ENCODE measurements at places on chromosomes 2 and 18.

DNA sequence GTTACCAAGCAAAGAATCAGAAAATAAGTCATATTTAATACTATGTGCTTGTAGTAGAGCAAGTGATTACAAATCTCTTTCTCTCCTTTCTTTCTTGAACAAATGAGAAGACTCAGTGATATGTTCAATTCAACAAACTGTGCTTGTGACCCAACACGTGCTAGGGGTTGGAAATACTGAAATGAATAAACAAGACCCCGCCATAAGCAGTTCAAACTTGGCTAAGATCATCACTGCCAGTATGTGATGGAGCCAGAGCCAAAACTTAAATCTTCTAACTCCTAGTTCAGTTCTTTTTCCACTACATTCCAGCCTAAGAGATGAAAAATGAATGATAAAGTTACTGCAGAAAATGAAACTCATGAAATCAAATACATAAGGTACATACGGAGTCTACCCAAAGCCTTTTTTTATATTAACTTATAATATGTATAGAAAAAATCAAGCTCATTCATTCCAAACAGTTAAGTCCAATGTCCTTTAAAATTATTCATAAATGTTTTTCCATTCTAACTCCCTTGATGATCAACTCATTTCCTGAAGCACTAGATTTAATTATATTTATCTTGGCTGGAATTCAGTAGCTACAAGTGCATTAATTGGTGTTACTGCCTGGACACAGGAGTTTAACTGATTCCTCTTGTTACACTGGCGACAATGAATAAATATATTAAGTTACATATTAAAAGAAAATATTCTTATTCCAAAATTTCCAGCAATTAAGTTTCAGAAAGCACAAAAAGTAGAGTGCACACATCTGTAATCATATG, 36.0 kb downstream of the GALNT3 start:
- DNase-seq: peak; percentile 70

GRCh38 chr2:102044235-102044896, 52.6 kb downstream of the IL1R2 start:
- DNase-seq: no peak

- no peak for DNase-seq
These were observed 78.3 kb upstream of the SETBP1 start for GRCh38 chr18:44602380-44602779.

DNA sequence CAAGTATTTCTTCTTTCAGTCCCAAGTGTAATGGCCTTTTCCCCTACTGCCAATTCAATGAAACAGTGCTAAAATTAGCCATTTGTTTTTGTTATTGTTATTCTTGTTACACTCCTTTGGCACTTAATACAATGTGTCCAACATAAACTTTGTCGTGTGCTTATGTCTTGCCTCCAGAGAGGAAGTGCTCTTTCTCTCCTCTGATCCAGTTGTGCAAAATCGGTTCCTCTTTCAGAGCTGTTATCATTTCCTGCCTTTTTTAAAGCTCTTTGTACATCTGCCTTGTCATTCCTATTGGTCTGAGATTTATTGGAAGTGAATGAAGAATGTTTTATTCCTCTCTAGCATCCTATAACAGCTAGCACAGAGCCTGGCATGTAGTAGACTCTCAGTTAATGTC, 623.2 kb upstream of the ID2 start:
- DNase-seq: no peak

GRCh38 chr2:120854014-120854620, 118.4 kb downstream of the GLI2 start:
- DNase-seq: no peak

GRCh38 chr2:169047256-169048250, 16.4 kb upstream of the ABCB11 start:
- DNase-seq: no peak

DNA sequence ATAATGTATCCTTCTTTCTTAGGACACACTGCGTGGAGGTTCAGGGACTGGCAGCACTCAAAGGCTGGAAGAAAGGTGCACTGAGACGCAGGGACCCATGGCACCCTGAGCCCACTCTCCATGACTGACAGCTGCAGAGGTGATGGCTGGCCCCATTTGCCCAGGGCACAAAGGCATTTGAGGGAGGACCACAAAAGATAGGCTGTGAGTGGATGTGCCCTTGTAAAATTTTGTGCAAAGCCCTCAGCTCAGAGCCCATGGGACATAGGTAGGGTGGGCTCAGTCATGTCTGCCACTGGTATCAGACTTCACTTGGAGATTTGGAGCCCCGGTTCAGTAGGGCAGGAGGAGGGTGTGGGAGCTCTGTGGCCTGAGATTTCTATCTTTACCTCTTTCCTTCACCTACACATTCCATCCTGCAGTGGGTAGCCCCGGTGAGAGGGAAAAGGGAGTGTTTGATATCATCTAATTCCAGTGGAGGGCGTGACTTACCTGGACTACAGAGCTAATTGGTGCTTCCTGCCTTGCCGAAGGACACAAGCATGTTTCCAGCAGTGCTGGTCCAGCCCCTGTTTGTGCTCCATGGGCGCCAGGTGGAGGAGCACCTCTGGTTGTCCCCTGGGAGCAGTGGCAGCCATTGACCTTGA, 312.2 kb downstream of the EN1 start:
- no peak for DNase-seq

- no peak for DNase-seq
These were observed 107.8 kb upstream of the LTBP1 start for GRCh38 chr2:32838949-32839348.

DNA sequence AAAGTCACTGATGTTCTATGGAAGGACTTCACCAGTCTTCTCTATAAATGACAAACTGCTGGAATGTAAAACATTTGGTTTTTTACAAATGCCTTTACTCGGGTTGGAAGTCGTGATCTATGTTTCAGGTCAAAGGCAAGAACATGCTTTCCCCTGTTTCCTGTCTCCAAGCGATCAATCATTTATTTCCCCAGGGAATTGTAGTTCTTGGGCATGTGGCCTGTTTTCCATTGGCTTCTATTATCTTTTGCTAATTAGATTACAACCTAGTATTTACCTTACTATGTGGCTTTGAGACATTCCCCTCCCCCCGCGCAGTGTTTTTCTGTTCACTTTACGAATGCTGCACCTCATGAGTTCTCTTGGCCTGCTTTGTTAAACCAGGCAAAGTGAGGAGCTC, 684.2 kb downstream of the EPHA4 start:
- no peak for DNase-seq

DNA sequence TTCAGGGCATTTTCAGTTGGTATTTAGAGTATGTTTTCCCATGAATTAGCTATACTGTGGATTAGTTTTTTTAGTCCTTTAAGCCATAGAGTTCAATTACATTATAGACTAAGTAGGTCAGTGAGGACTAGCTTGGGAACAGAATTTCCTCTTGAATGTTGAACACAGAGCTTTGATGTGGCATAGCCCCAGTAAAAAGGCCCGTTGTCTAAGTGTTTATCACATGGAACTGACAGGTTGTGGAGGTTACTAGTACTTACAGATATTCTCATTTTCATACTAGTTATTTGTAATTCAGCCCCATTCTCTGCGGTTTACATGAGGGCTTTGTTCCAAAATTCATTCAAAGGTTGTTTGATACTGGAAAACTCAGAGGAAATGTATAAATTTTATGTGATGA, 6.2 kb downstream of the INSIG2 start:
- DNase-seq: no peak

DNA sequence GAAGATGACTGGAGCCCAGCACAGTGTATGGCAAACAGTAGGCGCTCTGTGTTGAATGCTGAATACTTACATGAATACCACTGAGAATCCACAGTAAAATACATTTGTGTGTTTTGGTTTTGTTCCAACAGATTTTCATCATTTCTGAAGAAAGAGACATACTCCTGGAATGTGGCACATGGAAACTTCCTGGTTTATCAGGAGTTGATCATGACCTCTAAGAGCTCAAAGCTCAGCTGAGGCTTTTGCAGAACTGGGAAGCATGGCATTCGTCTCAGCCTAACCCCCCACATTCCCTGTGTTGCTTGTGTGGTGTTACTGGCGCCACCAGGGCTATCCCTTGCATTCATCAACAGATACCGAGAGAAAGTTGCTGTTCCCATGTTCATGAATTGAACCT, 316.9 kb upstream of the REV1 start:
- DNase-seq: no peak

- no peak for DNase-seq
These were observed 65.6 kb downstream of the STRADB start for GRCh38 chr2:201517094-201517493.

- no peak for DNase-seq
These were observed 12.9 kb downstream of the TMEM185B start for GRCh38 chr2:120210270-120210693.

DNA sequence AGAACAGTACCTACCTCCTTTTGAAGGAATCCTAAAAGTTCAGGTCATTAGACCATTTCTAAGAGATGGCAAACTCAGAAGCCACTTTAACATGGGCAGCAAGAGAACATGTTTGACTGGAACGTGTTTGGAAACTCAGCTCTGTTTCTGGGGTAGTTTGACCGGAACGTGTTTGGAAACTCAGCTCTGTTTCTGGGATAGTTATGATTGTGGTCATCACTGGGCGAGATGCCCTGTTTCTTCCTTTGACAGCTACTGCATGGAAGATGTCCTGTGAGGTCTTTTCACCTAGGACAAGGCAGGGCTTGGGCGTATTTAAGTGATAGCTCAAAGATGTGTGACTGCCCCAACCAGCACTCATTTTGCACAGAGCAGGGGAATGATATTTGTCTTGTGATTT, 19.9 kb upstream of the SERPINB13 start:
- no peak for DNase-seq

GRCh38 chr2:157176602-157177001, 80.9 kb upstream of the GALNT5 start:
- no peak for DNase-seq

GRCh38 chr18:23835091-23835490, 145.8 kb downstream of the LAMA3 start:
- DNase-seq: no peak

DNA sequence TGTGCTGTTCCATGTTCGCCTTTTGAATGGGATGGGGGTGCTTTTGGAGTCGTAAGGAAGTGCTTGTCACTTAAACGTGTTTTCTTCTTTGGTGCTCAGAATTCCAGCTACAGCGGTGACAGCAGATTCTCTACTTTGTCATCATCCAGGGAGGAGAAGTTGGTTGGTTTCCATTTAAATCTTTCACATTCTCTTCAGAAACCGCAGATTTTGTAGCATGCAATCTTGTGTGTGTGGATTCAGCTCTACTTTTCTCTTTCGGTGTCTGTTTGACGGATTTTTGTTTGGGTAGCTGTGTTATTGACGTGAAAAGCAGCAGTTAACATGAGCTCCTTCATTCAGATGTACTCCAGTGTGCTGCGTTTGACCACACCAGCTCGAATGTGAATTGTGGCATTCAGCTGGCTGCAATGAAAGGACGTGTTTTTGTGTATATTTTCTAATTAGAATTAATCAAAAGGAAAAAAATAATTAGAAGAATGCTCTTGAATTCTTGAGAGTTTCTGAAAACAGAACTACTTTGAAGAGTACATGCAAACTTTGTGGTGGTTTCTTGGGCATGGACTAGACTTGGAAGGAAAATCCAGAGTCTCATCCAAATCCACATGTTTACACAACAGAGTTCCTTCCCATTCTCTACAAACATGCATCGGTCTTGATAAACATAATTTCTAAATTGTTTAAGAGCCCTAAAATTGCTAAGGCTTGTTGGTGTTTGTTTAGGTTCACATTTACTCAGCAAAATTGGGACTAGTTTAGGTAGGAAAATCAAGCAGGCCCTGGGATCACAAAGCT, 68.7 kb upstream of the RBM44 start:
- no peak for DNase-seq

DNA sequence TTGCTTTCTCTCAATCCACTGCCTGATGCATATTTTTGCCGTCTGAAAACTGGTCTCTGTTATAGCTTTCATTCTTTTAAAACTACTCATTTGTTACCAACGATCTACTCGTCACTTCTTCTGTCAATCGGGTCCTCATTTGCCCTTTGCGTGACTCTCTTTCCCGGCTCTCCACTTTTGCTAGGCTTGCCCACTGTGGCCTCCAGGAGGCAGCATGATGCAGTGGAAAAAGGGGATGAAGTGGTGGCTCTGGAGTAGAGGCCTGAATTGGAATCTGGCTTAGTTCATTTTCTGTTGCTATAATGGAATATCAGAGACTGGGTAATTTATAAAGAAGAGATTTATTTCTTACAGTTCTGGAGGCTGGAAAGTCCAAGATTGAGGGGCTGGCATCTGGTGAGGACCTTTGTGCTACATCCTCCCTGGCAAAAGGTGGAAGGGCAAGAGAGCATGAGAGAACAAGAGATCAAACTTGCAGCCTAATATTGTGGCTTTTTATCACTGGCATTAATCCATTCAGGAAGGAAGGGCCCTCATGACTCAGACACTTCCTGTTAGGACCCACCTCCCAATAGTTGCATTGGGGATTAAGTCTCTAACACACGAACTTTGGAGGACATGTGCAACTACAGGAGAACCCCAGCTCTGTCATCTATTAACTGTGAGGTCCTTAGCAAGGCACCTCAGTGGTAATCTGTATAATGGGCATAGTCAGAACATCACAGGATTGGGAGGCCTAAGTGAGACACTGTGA, 15.4 kb downstream of the GDF7 start:
- no peak for DNase-seq

DNA sequence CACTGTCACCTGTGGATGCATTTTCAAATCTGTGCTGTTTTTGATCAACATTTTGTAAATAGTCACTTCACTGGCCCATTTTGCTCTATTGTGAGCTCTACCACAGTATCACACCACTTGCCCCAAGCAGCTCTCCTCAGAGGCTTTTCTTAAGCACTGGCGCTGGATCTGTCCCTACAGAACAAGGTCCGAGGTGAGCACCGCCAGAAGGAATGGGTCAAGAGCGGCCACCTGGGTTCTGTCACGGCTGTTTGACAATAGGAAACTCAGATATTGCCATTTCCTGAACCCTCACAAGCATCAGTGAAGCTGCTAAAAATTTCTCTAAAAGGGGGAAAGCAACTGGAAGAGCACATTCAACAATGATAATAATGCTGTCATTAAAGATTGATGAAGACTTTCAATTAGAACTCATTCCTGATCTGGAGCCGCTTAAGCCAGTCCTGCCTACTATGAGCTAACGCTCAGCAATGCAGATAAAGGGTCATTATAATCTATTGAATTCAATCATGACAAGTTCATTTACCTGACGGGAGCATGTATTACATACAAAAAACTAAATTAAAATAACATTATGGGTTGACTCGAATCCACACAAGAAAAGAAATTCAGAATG, 514.0 kb downstream of the GALR1 start:
- DNase-seq: no peak

All from NCI-H1436 (cell line).